ENCODE measurements at places on chromosomes 12 and 14.

- no peak for DNase-seq
These were observed 44.3 kb downstream of the SCYL2 start for GRCh38 chr12:100311317-100311716.

- no peak for DNase-seq
These were observed 170.2 kb downstream of the BCAT1 start for GRCh38 chr12:24778486-24779304.

- DNase-seq = no peak
These were observed 91.7 kb downstream of the ZFP36L1 start for GRCh38 chr14:68701001-68701741.

- DNase-seq = no peak
These were observed 8.4 kb downstream of the ANO6 start for GRCh38 chr12:45224311-45224710.

GRCh38 chr12:68538726-68539614 lies 71.7 kb upstream of the RAP1B start:
- no peak for DNase-seq

DNA sequence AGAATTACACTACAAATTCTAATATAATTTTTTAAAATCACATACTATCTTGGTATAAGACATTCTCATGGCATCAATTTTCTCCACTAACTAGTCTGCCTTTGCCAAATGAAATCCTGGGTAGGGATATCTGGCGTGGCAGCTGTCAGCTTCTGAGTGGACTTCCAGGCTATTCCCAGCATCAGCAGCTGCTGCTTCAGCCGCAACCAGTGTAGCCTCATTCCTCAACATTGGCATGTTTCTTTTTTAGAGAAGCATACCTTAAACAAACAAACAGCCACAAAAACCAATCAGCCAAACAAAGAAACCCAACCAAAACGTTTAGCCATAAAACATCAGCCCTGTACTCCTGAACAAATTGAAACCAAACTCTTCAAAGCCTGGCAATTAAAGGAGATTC lies 235.8 kb downstream of the SSPN start:
- DNase-seq = no peak

DNA sequence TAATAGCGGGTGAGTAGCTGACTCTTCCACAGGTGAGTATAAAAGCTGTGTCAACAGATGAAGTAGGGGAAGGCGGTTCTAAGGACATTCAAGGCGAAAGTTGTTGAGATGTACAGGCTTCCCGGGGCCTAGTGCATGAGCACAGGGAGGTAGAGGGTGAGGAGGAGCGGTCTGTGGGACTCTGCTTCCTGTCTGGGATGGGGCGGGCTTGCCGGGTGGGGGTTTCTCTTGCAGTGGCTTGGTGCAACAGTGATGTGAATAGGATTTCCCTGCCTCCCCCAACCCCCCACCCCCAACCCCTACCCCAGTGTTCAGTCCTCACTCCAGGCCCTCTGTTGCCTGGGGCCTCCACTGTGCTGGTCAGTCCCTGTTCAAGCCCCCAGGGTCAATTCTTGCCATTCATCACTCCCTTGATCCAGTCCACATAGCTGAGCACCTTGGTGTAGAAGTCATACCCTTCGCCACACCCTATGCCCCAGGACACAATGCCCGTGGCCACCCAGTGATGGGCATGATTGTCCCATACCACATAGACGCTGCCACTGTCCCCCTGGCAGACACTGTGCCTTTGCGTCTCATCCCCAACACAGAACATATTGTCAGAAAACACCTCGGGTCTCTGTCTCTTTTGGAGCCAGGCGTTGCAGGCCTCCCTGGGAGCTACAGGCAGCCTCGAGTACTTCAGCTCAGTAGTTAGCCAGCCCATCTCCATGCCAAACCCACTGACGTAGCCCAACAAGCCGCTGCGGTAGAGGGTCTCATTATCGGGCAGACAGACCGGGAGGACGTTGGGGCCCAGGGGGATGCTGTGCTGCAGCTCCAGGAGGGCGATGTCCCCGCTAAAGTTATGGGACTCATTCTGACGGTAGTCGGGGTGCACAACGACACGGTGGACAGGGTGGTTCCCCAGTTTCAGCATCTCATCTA lies 4.0 kb upstream of the C1R start:
- DNase-seq = no peak

- no peak for DNase-seq
These were observed 6.3 kb upstream of the NANOGNB start for GRCh38 chr12:7758766-7759140.

DNA sequence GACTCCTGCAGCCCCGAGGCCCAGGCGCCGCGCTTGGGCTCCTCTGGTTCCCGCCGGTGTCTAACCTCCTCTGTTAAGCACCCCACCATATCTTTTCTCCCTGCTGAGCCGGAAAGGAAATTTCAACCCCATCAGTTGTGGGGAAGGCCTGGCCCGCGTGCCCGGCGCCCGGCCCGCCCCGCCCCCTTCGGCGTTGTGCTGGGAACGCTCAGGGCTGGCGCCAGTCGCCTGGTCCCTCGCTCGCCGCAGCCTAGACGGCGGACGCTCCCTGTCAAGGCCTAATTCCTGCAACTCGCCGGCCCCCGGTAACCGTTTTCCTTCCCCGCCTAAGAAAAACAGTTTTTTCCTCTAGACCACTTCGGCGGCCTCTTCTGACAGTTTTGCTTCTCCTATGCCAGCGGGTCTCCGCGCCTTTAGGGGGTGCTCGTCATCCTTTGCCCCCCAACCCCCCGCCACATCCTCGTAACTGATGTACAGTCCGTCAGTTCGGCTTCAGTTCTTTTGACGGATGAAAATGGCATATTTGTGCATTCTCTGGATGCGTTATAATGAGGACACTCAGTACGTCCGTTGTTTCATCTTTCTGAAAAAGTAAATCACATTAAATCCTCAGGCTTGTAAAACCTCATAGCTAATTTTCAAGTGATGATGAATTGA lies 506 bp upstream of the NAP1L1 start:
- no peak for DNase-seq

- DNase-seq = no peak
These were observed 539.7 kb downstream of the SNAPC1 start for GRCh38 chr14:62301911-62302310.

DNA sequence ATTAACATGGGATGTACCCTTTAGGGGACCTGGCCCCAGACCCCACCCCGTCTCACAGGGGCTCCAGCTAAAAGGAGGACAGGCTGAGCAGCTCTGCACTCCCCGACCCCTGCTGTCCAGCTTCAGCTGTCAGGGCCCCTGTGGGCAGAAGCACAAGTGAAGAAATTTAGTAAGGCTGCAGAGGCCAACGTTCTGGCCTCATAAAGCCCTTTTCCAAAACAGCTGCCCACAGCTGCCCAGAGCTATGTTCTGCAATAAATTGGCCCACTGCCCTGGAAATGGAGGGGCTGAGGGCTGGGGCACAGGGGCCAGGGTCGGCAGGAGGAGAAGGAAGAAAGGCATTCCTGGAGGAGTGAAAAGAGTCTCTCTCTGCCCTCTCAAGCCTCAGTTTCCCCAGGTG lies 357.1 kb downstream of the BCL11B start:
- no peak for DNase-seq

DNA sequence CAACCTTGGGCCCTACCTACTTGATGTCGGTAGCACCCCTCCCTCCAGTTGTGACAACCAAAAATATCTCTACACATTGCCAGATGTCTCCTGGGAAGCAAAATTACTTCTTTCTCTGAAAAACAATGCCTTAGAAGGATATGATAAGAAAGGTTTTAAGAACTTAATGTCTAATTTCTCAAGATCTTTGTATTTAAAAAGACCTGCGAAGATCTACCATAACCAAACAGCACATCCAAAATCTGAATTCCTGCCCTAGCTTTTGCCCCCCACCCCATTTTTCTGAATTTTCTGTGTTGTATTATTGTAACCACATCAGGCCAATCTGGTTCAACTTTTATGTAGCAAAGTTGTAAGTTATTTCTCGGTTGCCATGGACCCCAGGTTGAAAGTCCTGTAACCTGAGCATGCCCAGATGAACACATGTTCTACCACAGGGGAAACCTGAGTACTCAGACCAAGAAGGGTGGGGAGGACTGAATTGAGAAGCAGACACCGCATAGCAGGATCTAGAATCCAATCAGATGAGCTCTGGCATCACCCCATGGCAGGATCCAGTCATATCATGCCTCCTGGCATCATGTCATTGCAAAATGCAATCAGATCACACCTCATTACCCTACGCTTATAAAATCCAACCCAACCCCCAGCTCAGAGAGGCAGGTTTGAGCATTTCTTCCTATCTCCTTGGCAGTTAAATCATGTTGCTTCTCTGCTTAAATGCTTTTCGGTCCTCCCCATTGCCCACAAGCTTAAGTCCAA lies 8.7 kb downstream of the TMEM253 start:
- DNase-seq = no peak

GRCh38 chr12:77469578-77470333 lies 360.9 kb upstream of the NAV3 start:
- no peak for DNase-seq

GRCh38 chr12:3998397-3998796 lies 125.2 kb upstream of the PARP11 start:
- no peak for DNase-seq

DNA sequence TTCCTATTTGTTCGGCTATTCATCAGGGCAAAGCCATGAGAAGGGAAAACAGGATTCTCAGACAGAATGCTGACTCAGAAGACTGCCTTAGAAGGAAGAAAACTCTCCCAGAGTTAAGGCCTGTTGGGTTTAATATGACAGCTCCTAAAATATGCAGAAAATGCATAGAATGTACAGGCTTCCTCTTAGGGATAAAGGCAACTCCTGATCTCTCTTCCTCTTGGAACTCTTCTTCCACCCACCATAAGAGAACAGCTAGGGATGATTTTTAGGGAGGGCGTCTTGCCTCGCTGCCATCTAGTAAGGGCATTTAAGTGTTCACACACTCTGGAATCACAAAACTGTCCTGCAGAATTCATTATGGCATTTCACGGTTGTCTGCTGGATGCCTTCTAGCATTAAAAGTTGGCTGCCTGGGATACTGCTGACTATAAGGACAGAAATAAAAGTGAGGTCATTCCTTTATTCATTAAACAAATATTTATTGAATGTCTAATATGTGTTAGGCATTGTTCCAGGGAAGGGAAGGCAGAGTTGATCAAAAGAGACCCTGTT lies 73.7 kb downstream of the DCAF5 start:
- no peak for DNase-seq

DNA sequence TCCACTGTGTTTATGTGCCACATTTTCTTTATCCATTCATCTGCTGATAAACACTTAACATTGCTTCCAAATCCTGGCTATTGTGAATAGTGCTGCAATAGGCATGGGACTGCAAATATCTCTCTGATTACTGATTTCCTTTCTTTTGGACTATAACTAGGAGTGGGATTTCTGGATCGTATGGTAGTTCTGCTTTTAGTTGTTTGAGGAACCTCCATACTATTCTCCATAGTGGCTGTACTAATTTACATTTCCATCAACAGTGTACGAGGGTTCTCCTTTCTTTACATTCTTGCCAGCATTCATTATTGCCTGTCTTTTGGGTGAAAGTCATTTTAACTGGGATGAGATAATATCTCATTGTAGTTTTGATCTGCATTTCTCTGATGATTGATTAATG lies 47.6 kb downstream of the TAOK3 start:
- no peak for DNase-seq

DNA sequence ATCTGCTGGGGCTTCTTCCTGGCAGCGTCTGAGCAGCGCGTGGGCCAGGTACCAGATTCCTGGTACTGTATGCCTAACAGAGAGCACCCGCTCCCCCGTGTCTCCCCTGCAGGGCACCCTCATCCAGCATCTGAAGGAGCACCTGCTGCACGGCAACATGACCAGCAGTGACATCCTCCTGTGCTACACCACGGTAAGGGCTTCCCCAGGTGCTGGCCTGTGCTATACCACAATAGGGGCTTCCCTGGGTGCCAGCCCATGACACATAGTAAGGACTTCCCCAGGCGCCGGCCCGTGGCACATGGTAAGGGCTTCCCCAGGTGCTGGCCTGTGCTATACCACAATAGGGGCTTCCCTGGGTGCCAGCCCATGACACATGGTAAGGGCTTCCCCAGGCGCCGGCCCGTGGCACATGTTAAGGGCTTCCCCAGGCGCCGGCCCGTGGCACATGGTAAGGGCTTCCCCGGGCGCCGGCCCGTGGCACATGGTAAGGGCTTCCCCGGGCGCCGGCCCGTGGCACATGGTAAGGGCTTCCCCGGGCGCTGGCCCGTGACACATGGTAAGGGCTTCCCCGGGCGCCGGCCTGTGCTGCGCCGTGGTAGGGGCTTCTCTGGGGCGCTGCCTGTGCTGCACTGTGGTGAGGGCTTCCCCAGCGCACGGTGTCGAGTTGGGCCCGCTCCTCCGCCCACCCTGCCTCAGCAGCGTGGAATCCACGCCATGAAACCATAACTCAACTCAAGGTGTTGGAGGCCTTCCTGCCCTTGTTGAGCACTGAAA lies 49.3 kb downstream of the AACS start:
- no peak for DNase-seq

- no peak for DNase-seq
These were observed 480.3 kb downstream of the BCL11B start for GRCh38 chr14:98791661-98792060.

DNA sequence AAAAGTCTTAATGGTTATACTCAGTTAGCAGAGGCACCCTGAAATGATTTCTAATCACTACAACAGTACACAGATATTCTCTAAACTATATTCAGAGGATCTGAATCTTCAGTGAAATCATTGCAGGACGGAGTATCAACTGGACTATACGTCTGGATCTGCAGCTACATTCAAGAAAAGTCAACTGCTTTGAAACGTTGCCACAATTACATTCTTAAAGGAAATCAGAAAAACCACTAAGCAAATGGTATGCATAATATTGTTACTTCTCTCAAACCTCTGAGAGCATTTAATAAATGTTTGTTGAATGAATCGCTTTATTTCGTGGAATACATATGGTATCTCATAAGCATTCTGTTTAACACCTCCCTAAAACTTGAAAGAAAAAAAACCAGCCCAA lies 67.4 kb downstream of the MED13L start:
- DNase-seq = peak; percentile 30

- DNase-seq = no peak
These were observed at the start of gene INF2 for GRCh38 chr14:104689109-104689880. INF2 (plus strand) TSS chr14:104689618; CDS start chr14:104701366, 11,748 bp downstream.

DNA sequence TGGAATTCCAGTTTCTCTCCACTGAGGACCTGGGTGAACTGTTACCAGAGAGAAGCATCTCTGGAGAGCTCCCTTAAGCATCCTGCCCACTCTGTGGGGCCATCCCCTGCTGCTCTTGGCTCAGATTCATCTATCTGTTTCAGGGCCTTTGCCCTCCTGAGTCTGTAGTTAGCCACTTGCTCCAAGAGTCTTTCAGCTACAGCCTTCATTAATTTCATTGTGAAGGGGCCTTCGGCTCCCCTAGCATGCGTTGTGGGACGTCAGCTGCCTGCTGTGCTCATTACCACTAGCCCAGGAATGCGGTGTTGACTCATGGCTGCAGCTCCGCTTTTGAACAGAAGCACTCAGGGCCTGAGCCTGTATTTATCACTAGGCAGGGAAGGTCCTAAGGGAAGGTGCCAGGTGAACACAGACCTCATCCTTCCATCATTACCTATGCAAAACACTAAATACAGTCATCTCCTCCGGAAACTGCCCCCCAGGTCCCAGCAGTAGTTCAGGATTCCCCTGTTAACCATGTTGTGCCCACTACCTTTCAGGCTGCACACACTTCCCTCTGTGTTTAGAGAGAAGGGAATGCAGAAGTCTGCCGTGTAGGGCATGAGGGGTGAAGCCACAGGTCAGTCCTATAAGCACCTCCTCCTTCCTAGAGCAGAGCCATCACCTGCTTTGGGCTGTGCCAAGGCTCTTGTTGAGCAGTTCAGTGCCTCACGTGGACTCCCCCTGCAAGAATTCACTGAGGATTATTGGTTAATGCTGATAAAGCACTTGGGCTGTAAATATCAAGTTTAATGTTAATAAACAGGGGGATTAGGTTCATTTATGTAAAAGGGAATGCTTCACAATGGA lies 191.4 kb downstream of the CACNA1C start:
- DNase-seq = peak; percentile 80

All from non-pigmented ciliary epithelial cell (primary cell).